ENCODE measurements at places on chromosomes 6 and 20.
A peak's percentile ranks its signal among the peaks of the same experiment; 100 is the strongest.

GRCh38 chr6:104281370-104281769 lies 578.3 kb downstream of the HACE1 start:
- no peak for DNase-seq

- DNase-seq, result peak; percentile 55
Observed at GRCh38 chr6:136607932-136608772, 57.9 kb upstream of the MAP7 start.

DNA sequence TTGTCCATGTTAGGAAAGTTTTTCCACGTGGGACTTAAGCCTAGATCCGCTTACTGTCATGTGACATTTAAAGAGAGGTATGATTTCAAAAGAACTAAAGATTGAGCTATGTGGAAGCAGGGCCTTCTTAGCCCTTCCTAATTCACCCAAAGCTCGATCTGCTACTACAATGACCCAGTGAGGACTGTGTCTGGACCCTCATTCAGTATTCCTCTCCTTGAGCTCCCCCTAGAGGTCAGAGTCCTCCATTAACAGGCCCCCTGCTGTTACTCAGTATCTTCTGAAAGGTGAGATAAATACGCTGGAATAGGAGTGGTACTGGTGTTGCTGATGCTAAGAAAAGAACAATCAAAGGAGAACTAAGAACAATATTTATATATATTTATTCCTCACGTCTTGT lies 414.0 kb downstream of the GJA1 start:
- peak; percentile 74 for DNase-seq

GRCh38 chr6:21615504-21615903 lies 22.0 kb downstream of the SOX4 start:
- DNase-seq, result peak; percentile 54

GRCh38 chr6:112367628-112368027 lies 20.5 kb downstream of the RFPL4B start:
- DNase-seq, result no peak

- peak; percentile 58 for DNase-seq
Observed at GRCh38 chr6:52124126-52125121, 37.0 kb upstream of the PKHD1 start.

- DNase-seq, result no peak
Observed at GRCh38 chr6:104952911-104953399, 4.0 kb upstream of the LIN28B start.

DNA sequence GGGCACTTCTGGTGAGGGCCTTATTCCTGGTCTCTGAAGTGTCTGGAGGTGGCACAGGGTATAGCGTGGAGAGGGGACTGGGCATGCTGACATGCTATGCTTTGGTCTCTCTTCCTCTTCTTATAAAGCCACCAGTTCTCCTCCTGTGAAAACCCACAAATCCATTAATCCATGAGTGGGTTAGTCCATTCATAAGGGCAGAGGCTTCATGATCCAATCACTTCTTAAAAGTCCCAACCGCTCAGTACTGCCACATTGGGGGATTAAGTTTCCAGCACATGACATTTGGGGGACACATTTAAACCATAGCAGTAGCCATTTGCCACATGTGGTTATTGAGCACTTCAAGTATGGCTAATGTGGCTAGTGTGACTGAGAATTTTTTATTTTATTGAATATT lies 3.8 kb upstream of the TRIB3 start:
- DNase-seq, result no peak

DNA sequence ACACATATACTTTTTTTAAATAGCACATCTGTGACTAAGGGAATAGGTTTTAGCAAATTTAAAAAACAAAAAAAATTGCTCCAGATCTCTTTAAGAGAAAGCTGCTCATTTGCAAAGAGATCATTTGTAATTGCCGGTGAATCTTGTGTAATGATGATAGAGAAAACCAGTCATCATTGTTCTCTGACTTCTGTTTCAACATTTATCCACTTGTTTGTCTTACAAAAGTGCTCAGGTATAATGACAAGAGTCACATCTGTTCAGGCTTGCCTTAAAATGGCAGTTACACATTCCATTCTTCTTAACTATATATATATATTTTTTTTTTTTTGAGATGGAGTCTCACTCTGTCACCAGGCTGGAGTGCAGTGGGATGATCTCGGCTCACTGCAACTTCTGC lies 165.2 kb downstream of the AIG1 start:
- DNase-seq, result no peak

Data from RPMI7951 (cell line).